Ovary (tissue), 10 donors: ENCODE measurements at places on chromosomes 6 and 20. TPM values are rescaled to one million over a fixed set of nuclear protein-coding genes. Genes with fewer than 3 reads are reported as not detected.

DNA sequence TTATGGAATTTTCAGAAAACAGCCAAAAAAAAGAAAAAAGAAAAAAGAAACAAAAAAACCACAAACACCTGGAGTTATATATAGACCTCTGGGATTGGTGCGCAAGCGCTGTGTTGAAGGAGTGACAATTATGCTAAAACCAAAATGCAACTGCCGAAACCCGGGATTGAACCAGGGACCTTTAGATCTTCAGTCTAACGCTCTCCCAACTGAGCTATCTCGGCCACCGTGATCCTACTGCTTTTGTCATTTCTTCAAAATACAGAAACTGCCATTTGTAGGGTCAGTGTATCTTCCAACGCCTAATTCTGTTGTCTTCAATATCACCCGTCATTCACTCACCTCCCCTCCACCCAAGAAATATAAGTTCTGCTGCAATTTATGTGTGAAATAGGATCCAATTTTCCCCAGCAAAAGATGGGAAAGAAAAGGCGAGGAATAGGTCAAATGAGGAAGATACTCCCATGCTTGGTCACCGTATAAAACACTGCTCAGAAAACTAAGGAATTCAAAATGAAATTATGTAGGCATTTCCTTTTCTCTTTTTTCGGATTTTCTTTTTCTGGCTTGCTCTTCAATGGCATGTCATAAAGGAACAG is 116.0 kb downstream of the TRIM27 start:
- no peaks in the 10 kb centered on the region for H3K36me3 ChIP-seq
- H3K4me3 ChIP-seq = no peak overlapping the region
- H3K27me3 ChIP-seq = no peaks in the 10 kb centered on the region
- H3K27ac ChIP-seq = no peak overlapping the region
- DNase-seq = no peak

DNA sequence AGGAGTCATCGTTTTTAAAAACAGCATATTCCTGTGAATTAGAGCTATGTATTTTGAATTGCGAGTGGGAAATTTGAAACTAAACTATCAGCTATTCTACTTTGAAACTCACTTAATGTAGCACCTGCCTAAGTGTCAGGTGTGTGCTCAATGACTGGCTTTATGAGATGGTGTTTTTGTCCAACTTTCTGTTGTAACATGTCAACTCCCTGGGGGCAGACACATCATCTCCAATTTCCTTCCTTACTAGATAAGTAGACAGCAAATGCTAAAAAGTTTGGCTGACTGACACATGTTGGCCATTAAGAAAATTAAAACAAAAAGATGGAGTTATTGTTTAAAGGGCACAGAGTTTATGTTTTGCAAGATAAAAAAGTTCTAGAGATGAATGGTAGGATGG is 226.9 kb downstream of the TFAP2B start:
- no peak overlapping the region for H3K27ac ChIP-seq
- H3K27me3 ChIP-seq = no peaks in the 10 kb centered on the region
- DNase-seq = no peak

GRCh38 chr6:13496513-13497190 is 9.3 kb upstream of the GFOD1 start:
- H3K4me1 ChIP-seq = no peaks in the 10 kb centered on the region
- no peak for DNase-seq
- no peak overlapping the region for H3K4me3 ChIP-seq
- H3K27ac ChIP-seq = no peak overlapping the region

GRCh38 chr6:145003145-145003544 is 718.0 kb downstream of the UTRN start:
- no peaks in the 10 kb centered on the region for H3K4me1 ChIP-seq
- no peaks in the 10 kb centered on the region for H3K36me3 ChIP-seq
- H3K4me3 ChIP-seq = no peak overlapping the region
- no peaks in the 10 kb centered on the region for H3K27me3 ChIP-seq
- H3K27ac ChIP-seq = no peak overlapping the region

GRCh38 chr6:109393157-109393885 is 11.1 kb upstream of the CD164 start:
- no peak overlapping the region for H3K27ac ChIP-seq
- no peak for DNase-seq
- H3K4me3 ChIP-seq = no peak overlapping the region
- no peaks in the 10 kb centered on the region for H3K4me1 ChIP-seq

- no peaks in the 10 kb centered on the region for H3K36me3 ChIP-seq
- DNase-seq = no peak
- no peaks in the 10 kb centered on the region for H3K27me3 ChIP-seq
- H3K4me1 ChIP-seq = no peaks in the 10 kb centered on the region
These were observed 7.5 kb downstream of the BCAS1 start for GRCh38 chr20:54062812-54063280.

DNA sequence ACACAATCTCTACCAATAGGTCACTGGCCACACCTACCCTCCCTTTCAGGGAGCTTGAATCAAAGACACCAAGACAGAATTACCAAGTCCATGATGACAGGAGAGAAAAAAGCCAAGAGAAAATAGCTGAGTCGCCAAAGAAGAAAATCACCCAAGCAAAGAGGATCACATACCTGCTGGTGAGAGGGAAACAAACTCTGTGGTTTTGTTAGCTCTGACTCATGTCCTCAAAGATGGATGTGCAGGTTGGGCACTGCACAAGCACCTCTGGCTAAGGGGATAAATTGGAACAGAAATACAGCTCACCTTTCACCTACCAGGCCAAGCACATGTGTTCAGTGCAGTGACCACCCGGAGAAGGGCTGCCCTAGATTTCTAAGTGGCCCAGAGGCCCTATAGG is 114.8 kb downstream of the TFAP2A start:
- no peak overlapping the region for H3K4me3 ChIP-seq
- H3K36me3 ChIP-seq = no peaks in the 10 kb centered on the region
- no peaks in the 10 kb centered on the region for H3K4me1 ChIP-seq
- H3K27ac ChIP-seq = no peak overlapping the region

DNA sequence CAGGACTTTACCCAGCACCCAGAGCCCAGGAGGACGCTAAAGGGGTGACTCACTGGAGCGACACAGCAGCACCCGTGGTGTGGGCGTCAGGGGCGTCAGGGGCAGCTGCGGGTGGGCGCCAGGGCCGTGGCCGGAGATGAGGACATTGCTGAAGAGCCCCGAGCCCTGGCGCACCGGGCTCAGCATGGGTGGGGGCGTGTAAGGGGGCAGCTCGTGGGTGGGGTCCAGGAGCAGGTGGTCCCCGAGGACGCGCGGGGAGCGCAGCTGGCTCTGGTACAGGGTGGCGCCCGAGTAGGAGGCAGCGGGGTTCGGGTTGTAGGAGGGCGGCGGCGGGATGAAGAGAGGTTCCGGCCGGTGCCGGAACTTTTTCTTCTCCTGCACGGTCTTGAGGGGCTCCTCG is 41.6 kb upstream of the MRPS10 start:
- no peaks in the 10 kb centered on the region for H3K27me3 ChIP-seq
- H3K27ac ChIP-seq = no peak overlapping the region
- no peaks in the 10 kb centered on the region for H3K36me3 ChIP-seq
- H3K4me1 ChIP-seq = peaks cover 3% of the 10 kb centered on the region
- no peak for DNase-seq
- H3K4me3 ChIP-seq = no peak overlapping the region

GRCh38 chr20:61129311-61129710 is 122.8 kb upstream of the CDH4 start:
- no peak overlapping the region for H3K4me3 ChIP-seq
- H3K27ac ChIP-seq = no peak overlapping the region
- H3K4me1 ChIP-seq = no peaks in the 10 kb centered on the region
- H3K27me3 ChIP-seq = no peaks in the 10 kb centered on the region
- H3K36me3 ChIP-seq = no peaks in the 10 kb centered on the region

- H3K27me3 ChIP-seq = no peaks in the 10 kb centered on the region
- no peak within 1 kb of the TSS for H3K4me3 ChIP-seq
- H3K27ac ChIP-seq = no peak within 1 kb of the TSS
- H3K36me3 ChIP-seq = no peaks in the 10 kb centered on the region
- H3K4me1 ChIP-seq = peaks cover 8% of the 10 kb centered on the region
These were observed at the start of gene AVP for GRCh38 chr20:3084283-3084985. Gene AVP, minus strand, starts transcription at chr20:3084724. Its CDS starts 50 bp downstream, at chr20:3084674.

DNA sequence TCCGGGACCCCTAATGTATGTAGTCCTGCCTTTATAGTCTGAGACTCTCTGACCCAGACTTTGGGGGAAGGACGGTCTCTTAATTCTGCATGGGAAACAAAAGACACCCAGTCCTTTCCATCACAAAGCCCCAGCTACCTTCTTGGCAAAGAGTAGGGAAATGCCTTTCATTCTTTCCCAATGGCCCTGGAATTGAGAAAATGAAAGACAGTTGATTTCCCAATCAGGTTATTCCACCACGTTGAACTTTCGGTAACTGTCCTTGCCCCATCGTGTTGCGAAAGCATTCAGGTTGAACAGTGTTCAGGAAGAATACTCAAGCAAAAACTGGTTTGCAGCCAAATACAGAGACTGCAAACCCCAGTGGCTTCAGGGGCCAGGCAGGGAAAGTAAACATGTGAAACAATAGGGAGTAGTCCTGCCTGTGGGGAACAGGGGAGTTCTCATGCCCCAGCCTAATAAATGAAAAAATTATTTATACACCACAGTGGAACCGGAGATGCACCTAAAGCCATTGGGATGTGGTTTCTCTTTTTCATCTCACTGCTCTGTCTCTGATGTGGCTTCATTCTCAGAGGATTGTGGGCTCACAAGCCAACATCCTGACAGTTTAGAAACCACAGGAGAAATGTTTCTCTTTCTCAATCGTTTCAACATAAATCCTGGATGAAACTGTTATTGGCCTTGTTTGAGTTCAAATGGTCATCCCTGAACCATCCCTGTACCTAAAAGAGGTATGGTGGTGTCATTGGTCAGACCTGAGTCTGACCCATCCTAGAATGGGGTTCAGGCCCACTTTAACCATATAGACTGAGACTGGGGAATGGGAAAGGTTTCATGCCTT is 44.2 kb upstream of the SLC9A8 start:
- H3K27me3 ChIP-seq = no peaks in the 10 kb centered on the region
- peak overlapping the region; percentile 26 for H3K27ac ChIP-seq
- no peaks in the 10 kb centered on the region for H3K36me3 ChIP-seq
- H3K4me1 ChIP-seq = peaks cover 2% of the 10 kb centered on the region

GRCh38 chr6:42336431-42336830 is 115.3 kb downstream of the TRERF1 start:
- DNase-seq = no peak
- no peaks in the 10 kb centered on the region for H3K27me3 ChIP-seq
- no peak overlapping the region for H3K4me3 ChIP-seq
- H3K4me1 ChIP-seq = peaks cover 4% of the 10 kb centered on the region
- H3K27ac ChIP-seq = no peak overlapping the region

- no peaks in the 10 kb centered on the region for H3K27me3 ChIP-seq
These were observed 28.8 kb downstream of the FAM8A1 start for GRCh38 chr6:17628873-17629272.

GRCh38 chr20:58264271-58264670 is 35.8 kb upstream of the ANKRD60 start:
- no peak overlapping the region for H3K4me3 ChIP-seq
- no peak for DNase-seq
- H3K4me1 ChIP-seq = peaks cover 5% of the 10 kb centered on the region
- no peaks in the 10 kb centered on the region for H3K27me3 ChIP-seq

- DNase-seq = peak; percentile 65
- H3K27me3 ChIP-seq = no peaks in the 10 kb centered on the region
- H3K4me1 ChIP-seq = peaks cover 7% of the 10 kb centered on the region
- no peaks in the 10 kb centered on the region for H3K36me3 ChIP-seq
- peak overlapping the region; percentile 43 for H3K4me3 ChIP-seq
These were observed 514 bp downstream of the TCFL5 start for GRCh38 chr20:62860924-62861691.

DNA sequence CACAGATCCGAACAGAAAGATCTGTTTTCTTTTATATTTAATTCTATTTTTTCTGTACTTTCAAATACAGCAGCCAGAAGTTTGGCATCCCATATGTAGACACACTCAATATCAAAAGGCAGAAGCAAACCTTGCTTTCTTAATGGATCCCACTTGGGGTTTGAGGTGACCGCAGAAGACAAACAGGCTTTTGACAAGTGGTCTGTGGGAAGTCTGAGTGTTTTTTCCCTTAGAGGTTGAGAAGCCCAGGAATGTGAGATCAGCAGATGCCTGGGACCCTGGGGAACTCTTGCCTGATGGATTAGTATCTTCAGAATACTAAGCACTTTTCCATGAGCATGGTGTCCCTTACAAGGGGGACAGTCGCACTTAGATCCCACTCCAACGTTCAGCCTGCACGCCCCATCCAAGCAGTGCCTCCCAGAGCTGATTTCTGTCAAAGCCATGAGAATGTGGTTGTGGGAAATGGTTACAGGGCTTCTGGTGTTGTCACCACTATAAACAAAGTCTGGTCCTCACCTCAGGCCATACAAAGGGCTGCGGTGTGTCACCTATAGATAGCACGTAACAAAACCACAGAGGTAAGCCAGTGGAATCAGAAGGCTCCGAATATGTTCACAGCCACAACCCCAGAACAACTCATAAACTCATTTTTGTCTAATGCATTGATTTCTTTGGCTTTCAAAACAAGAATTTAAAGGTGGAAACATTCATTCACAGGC is 12.7 kb downstream of the IL17F start:
- no peaks in the 10 kb centered on the region for H3K27me3 ChIP-seq
- no peak overlapping the region for H3K27ac ChIP-seq
- no peak for DNase-seq
- H3K36me3 ChIP-seq = no peaks in the 10 kb centered on the region
- H3K4me1 ChIP-seq = no peaks in the 10 kb centered on the region

DNA sequence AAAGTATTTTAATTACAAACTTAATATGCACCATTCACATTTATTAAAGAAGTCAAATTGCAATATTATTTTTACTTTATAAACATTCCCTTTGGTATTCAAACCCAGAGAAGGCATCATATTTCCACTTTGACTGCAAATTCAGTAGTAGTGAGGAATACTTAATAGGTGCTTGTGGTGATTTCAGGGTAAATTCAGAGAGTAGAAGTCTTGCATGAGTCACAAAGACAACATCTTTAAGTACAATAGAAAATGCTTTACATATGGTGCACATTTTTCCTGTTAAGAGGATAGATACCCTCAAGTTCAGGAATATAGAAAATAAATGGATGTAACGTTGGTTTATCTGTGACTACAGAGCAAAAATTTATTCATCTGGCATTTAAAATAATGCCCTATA is 390.2 kb downstream of the TENT5A start:
- H3K27me3 ChIP-seq = no peaks in the 10 kb centered on the region
- no peak overlapping the region for H3K27ac ChIP-seq
- DNase-seq = no peak
- no peak overlapping the region for H3K4me3 ChIP-seq

DNA sequence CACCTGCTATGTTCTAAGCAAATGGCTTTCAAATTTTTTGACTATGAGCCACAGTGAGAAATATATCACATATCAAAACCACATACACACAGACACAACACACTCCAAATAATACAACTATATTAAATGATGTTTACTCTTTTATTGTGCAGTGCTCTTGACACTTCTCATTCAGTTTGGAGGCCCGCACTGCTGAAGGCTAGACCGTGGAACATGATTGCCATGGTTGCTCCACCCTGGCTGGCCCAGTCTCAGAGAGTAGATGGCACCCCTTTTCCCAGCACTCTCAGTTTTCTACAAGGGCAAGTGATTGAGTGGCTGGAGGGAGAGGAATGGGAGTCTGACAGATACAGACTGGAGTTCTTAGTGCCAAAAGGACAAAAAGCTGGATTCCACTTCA is 86.9 kb downstream of the SH3BGRL2 start:
- no peaks in the 10 kb centered on the region for H3K4me1 ChIP-seq
- H3K4me3 ChIP-seq = no peak overlapping the region
- H3K27me3 ChIP-seq = no peaks in the 10 kb centered on the region
- no peaks in the 10 kb centered on the region for H3K36me3 ChIP-seq
- DNase-seq = no peak
- H3K27ac ChIP-seq = no peak overlapping the region

- peaks cover 8% of the 10 kb centered on the region for H3K4me1 ChIP-seq
- H3K27ac ChIP-seq = peak overlapping the region; percentile 45
- no peaks in the 10 kb centered on the region for H3K27me3 ChIP-seq
- no peak overlapping the region for H3K4me3 ChIP-seq
- no peaks in the 10 kb centered on the region for H3K36me3 ChIP-seq
- no peak for DNase-seq
These were observed 5.7 kb downstream of the FOXO3 start for GRCh38 chr6:108566406-108566805.

Gene MUCL3
- polyA plus RNA-seq = not detected

Gene PLCB4
- polyA plus RNA-seq = 10.7 TPM

Gene PNPLA1
- 0.04 TPM for polyA plus RNA-seq
